ENCODE measurements at places on chromosomes 5 and 9. TPM values are rescaled to one million over a fixed set of nuclear protein-coding genes. Genes with fewer than 3 reads are reported as not detected.

- no peak for DNase-seq
These were observed 33.1 kb downstream of the APTX start for GRCh38 chr9:32968101-32969011.

GRCh38 chr5:82597437-82597836 is 319.3 kb upstream of the RPS23 start:
- no peak for DNase-seq

Gene CDX1
- polyA plus RNA-seq = 0.34 TPM

DNA sequence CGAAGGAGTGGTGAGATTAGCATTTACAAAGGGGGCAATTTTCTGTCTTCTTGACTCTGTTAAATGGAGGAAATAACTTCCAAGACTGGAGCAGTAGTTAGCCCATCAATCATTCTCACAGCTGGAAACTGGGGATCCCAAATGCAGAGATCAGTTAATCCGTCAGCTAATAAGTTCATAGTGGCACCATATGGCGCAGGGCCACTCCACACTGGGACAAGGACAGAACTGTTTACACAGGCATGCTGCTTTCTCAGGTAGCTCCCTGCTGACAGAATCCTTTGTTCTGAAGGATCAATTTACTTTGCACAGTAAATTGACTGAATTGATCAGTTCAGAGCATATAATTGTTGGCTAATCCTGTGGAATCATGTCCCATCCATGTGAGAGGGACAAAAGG is 395.7 kb downstream of the TMEM161B start:
- no peak for DNase-seq

- no peak for DNase-seq
These were observed 23.5 kb downstream of the PDGFRB start for GRCh38 chr5:150131978-150132694.

DNA sequence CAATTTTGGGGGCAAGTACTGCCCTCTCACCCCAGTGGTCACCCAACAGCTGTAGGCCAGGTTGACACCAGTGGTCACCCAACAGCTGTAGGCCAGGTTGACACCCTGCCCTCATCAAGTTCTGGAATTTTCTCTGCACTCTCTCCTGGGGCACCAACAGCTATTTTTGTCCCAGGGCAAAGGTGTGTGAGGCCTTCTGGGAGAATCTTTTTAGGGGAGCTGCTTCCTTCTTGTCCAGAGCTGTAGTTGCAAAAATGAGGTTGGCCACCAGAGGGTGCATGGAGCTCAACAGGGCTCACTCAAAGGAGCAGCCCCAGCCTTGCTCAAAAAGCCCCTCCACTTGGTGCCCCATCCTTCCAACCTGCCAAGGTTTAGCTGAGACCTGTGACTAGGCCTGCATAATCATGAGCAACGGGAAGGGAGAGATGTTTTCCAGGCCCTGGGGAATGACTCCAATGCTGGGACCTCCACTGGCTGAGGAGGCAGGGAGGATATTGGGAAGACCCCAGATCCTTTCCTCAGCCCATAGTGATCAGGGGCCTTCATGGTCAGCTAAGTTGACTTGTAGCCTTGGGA is 10.6 kb upstream of the P4HA2 start:
- DNase-seq = no peak

All from left lung (tissue), 14 donors.